ENCODE measurements at places on chromosomes 3 and 15.

DNA sequence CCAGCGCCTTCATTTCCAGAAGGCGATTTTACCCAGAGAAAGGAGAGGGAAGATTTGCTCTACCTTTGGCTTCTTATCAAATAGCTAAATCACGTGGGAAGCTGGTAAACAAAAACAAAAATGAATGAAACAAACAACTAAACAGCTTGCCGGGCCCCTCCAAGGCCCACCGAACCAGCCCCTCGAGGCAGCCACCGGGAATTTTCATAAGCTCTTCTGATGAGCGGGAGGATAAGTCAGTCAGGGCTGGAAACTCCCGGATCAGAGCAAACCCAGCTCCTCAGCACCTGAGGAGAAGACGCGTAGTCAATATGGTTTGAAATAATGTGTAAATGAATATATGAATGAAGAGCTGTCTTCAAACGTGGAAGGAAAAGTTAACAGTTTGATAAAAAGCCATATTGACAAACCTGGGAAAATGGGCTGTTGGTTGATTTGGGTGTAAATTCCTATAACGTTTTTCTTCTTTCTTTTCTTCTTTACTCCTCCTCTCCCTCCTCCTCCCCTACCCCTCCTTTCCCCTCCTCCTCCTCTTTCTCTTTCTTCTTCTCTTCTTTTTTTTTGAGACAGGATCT is 10.7 kb downstream of the RPLP1 start:
- no peak for DNase-seq

DNA sequence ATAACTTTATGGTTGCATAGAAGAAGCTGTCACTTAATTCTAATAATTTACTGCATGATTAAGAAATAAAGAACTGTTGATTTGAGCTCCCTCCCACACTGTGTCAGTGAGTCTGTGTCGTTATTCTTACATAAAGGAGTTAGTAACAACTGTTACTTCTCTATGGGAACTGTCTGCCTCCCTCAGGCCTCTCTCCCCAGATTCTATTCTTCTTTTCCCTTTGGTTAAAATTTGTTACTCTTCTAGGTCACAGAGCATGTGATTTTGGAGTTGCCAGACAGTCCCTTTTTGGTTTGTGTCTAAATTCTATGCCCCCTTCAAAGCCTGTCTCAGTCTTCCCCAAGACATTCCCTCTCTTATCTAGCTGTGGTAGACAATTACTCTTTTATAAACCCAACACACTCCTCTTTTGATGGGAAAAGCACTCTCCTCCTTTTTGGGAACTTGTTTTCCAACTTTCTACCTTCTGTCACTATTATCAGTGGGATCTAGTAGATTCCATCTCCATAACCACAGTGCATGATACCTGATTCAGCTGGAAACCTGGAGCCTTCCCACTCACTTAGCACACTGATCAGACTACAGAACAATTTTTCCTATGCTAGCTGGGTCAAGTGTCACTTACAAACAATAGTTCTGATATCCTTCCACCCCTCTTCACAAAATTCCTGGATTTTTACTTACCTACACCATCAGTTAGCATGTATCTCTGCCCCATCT is 422.1 kb upstream of the TGFBR2 start:
- no peak for DNase-seq

DNA sequence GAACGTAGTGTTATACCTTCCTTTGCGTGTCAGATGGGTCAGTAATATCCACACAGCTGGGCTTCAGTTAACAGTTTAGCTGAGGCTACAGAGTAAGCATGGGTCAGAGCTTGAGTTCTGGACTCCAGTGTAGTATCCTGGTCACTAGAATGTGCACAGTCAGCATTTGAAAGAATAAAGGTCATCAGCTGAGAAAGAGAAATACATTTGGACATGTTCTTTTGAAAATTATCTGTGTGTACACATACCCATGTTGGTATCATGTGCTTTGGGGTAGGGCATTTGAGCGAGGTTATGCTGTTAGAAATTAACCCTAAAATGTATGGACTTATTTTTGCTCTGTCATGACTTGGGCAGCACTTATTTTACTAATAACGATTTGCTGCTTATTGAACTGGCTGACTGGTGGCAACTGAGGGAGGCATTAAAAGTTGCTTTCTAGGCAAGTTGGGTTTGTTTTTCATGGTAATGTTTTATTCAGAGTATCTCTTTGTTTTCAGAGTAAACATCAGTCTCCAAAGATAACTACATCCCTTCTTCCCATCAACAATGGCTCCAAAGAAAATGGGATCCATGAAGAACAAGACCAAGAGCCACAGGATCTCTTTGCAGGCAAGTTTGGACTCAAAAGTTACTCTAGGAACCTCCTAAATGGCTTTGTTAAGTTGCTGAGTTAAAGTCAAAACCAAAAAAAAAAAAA is 16.4 kb downstream of the SNX1 start:
- DNase-seq, result no peak

DNA sequence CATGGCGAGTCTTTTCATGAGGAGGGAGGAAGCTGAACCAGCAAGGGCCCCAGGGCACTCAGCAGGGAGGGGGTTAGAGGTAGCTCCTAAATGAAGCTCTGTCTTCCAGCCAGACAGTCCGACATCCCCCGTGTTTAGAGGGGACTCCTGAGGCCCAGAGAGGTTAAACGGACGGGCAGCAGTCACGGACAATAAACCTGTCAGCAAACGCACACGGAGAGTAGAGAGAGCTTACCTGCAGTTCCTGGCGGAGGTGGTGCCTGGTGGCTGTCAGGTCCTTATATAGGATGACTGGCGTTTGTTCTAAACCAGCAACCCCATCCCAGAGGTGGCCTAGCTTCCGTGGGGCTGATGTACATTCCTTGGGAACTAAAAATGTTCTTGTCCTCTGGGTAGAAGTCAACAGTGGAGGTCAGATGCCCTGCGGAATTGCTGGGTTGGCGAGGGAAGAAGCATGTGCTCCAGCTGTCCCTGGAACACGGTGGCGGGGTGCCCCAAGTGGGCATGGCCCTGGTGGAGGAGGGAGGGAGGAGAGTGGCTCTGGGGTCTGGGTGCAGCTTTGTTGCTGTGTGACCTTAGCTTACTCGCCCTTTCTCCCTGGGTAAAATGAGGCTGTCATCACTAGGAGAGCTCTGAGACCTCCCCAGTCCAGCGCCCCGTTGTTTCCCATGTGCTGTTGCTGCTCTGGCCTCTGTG is 2.1 kb downstream of the GHRL start:
- DNase-seq, result no peak

- DNase-seq, result no peak
These were observed 91.7 kb downstream of the CEMIP start for GRCh38 chr15:80870893-80871292.

DNA sequence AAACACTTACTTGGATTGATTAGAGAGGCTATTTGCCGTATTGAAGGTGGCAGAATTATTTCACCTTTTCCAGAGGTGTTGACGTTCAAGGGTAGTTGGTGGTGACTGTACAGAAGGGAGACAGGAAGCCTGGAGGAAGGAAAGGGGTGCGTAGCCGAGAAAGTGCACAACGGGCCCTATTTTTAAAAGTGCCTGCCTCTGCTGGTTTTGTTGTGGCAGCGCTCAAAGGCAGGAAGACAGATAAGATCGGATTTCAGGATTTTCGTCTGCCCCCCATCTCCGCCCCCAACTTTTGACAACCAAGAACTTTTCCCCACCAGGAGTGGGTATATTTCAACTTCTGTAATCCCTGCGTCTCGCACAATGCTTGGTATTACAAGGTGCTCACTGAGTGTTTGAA is 38.5 kb downstream of the SMAD3 start:
- no peak for DNase-seq

DNA sequence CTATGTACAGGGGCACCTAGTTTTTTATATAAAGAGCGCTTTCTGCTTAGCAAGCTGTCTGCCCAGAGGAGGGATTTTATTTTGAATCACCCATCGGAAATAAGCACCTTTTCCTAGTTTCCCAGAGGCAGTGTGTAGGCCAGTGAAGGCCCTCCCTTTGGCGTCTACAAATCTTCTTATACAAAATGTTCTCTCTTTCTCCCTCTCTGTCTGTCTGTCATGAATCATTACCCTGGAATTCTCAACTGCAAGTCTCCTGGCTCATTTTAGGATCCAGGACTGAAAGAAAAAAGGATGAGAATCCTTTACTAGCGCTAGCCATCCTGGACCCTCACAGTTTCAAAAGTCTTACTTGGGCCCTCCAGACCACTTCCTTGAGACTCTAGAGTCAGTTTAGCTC is 728.1 kb downstream of the OTOL1 start:
- DNase-seq, result no peak

- DNase-seq, result peak; percentile 77
These were observed 37.6 kb downstream of the NCEH1 start for GRCh38 chr3:172673210-172673679.

- DNase-seq, result no peak
These were observed 51.8 kb upstream of the SSR3 start for GRCh38 chr3:156606729-156607128.

DNA sequence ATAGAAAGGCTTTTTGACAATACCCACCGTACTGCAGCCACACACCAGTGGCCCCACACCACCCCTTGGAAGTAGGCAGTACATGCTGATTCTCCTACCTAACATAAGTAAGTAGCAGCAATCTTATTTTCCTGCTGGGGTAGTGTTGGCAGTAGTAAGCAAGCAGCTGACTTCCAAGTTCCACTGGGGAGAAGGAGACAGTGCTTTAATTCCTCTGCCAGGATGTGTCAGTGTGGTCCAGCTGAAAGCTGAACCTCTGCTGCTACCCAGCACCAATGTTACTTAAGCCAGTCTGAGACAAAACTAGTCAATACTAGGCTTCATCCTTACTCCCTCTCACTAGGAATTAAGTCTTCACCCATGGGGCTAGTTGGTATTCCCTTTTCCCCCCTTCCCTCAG is 74.7 kb downstream of the DZIP3 start:
- DNase-seq, result no peak

- peak; percentile 89 for DNase-seq
These were observed 1.3 kb downstream of the ARL6IP5 start for GRCh38 chr3:69085833-69086722.

DNA sequence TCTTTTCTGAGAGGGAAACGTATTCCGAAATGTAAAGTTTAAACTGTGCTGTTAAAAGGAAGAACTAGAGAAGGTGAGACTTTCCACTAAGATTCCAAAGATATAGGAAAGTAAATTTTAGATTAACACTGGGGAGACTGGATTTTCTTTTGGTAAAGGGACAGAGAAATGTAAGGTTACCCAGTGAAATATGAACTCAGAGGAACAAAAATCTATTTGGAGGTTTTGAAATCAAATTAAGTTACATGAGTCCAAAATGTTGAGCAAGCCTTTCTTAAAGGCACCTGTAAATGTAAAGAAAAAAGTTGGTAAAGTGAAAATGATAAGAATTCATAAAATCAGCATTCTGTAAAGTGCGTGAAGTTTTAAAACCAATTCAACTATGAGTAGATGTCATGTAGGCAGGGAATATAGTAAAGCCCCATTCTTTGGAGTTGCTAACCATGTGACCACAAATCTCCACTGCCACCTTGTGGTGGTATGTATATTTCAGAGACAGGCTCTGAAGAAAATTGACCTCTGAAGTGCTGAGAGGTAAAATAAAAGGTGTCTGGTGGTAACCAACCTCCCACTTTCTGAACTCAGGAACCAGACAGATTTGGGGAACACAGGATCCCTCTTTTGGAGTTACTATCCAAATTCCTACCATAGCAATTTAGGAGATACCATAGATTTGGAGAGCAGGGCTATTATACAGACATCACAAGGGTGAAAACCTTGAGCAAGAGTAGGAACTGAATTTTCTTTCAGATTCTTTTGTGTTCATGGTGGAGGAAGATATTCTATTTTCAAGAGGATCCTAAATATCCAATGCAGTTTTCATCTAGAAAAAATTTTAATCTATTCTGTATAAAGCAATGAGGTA is 215.3 kb downstream of the ROBO2 start:
- peak; percentile 69 for DNase-seq

DNA sequence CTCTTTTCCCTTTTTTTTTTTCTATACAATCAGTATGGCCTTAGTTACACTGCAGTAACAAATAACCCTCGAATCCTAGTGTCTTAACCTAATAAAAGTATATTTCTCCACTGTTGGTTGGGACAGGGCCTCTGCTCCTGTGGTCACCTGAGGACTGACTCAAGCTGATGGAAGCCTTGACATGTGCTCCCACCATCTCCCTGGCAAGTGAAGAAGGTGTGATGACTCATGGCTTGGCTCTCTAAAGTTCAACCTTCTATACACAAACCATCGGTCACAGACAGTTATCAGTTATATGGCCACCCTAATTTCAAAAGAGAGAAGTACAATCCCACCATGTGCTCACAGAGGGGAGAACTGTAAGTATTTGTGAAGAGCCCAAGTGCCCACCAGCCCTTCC is 65.8 kb upstream of the CACNA2D3 start:
- no peak for DNase-seq

DNA sequence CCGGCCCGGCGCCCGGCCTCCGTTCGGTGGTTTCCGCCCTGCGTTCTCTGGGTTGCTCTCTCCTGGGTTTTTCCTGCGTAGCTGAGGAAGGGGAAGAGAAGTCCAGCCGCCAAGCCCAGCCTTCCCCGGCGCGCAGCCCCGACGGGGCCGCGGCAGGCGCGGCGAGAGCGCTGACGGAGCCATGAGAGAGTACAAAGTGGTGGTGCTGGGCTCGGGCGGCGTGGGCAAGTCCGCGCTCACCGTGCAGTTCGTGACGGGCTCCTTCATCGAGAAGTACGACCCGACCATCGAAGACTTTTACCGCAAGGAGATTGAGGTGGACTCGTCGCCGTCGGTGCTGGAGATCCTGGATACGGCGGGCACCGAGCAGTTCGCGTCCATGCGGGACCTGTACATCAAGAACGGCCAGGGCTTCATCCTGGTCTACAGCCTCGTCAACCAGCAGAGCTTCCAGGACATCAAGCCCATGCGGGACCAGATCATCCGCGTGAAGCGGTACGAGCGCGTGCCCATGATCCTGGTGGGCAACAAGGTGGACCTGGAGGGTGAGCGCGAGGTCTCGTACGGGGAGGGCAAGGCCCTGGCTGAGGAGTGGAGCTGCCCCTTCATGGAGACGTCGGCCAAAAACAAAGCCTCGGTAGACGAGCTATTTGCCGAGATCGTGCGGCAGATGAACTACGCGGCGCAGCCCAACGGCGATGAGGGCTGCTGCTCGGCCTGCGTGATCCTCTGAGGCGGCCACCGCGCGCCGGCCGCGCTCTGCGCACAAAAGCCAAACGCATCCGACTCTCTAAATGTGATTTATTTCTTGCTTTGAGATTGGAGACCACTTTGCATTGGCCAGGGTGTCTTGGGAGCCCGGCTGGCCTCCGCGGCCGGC is 727 bp downstream of the RAP2B start:
- no peak for DNase-seq

- DNase-seq, result no peak
These were observed 386.4 kb downstream of the ZBTB20 start for GRCh38 chr3:114760679-114761078.

GRCh38 chr3:131903988-131904415 is 130.8 kb downstream of the CPNE4 start:
- DNase-seq, result no peak

- DNase-seq, result peak; percentile 47
These were observed 325 bp downstream of the ALCAM start for GRCh38 chr3:105367063-105367405.

GRCh38 chr15:38069511-38070011 is 135.1 kb downstream of the TMCO5A start:
- DNase-seq, result no peak

- no peak for DNase-seq
These were observed 2.1 kb upstream of the ALAS1 start for GRCh38 chr3:52195823-52196331.

Measured in BE2C (cell line).